ENCODE measurements at places on chromosomes 13 and 19. TPM values are rescaled to one million over a fixed set of nuclear protein-coding genes. Genes with fewer than 3 reads are reported as not detected.
A peak's percentile ranks its signal among the peaks of the same experiment; 100 is the strongest.

The ZNF865 gene
- 26.8 TPM for total RNA-seq

The MTMR6 gene
- total RNA-seq, result 7.7 TPM

The ZNF792 gene
- 4.1 TPM for total RNA-seq

The PNMA8B gene
- not detected for total RNA-seq

The PSG11 gene
- total RNA-seq, result not detected

The IZUMO2 gene
- total RNA-seq, result not detected

The CEBPG gene
- total RNA-seq, result 31.0 TPM

The ATXN8OS gene
- not detected for total RNA-seq

The SERPINE3 gene
- total RNA-seq, result not detected

The TMEM38A gene
- total RNA-seq, result 16.0 TPM

DNA sequence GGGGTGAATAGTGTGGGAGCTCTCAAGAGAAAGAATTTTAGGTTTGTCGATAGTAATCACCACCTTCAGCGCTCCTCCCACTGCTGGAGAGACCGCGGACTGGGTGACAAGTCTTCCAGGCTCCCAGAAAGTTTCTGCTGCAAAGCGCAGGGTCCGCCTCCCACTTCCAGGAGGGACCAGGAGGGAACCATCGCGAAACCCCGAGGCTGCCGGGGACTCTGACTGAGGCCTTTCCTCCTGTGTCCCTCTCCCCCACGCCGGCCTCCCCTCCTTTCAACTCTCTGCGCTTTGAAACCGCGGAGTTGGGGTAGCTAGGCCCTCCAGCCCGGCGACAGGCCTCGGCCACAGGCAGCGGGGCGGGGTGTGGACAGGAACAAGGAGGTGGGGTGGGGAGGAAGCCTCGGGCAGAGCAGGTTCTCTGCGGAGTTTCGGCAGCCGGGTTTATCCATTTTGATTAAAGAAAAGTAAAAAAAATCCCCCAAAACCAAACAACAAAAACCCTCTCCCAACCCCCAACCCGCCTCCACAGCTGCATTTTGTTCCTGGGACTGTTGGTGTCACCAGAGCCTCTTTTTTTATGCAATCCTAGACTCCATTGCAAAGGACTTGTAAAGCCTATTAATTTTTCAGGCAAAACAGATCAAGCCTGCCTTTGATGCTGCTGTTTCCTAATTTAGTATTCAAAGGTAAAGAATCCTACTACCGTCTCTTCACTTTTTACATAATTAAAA lies 157.2 kb downstream of the TM9SF2 start:
- DNase-seq, result no peak

DNA sequence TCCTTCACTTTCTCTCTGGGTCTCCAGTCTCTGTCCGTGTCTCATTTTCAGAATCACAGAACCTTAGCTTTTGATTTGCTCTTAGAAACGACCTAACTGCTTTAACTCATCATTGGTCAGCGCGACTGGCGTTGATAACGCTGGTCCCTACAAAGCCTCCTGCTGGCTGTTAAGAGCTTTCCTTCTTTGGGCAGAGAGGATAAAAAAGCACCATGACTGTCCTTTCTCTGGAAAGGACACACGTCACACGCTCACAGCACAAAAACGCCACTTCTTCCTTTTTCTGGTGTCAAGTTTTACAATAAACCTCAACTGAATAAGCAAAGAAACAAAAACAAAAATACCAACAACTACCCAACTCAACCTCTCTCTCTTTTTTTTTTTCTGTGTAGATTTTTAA lies 1.7 kb upstream of the KLK12 start:
- DNase-seq, result no peak

DNA sequence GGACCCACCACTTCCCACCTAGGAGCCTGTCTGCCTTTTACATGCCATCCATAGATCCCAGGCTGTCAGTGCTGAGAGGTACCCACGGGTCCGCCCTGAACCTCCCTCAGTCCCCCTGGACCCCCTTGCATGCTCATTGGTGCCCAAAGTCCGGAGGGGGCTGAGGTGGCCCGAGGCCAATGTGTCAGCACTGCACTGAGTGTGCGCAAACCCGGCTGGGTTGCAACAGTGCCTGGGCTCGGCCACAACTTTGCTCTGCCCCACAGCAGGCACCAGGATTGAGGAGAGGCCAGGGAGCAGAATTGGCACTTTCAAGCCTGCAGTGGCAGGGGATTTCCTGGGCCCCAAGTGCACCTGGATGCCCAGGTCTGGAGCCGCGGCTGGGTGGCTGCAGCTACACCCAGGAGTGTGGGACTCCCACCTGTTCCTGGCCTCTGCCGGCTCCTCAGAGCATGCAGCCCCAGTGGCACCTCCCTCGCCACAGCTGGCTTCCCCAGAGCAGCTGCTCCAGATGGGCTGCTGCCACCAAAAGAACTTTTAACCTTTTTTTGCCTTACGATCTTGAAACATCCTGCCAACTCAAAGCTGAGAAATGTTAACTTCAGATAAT lies 837.0 kb downstream of the SLITRK6 start:
- no peak for DNase-seq

- peak; percentile 42 for DNase-seq
These were observed 16.1 kb downstream of the LGALS16 start for GRCh38 chr19:39671739-39672363.

DNA sequence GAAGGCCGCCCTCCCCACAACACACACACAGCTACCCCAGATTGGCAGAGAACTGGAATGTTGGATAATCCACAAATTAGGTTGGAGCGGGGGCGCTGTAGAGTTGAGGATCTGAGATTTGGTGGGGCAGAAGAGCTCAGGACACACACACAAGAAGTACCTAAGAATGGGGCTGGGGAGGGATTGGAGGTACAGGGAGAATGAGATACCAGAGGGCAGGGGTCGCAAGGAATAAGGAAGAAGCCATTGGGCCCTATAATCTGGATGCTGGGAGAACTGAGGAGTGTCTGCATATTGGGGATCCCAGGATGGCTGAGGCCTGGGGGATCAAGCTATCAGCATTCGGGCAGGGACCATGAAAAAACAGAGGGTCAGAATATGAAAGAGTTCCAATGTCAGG lies 11.5 kb downstream of the SYT3 start:
- no peak for DNase-seq

DNA sequence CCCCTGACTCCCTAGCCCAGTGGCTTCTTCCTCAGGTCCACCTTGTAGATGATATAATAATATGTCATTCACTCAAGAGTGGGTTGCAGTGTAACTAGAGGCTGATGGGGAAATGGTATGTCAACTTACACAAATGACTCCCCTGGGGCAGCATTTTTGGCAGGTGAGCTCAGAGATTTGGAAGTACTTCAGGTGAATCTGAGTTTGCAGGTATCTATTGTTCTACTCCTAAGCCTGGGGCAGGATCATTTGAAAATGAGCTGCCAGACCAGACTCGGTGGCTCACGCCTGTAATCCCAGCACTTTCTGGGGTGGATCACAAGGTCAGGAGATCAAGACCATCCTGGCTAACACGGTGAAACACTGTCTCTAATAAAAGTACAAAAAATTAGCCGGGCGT lies 11.6 kb upstream of the CNMD start:
- no peak for DNase-seq

GRCh38 chr19:39251846-39252245 lies 3.2 kb upstream of the IFNL4 start:
- no peak for DNase-seq

GRCh38 chr13:48315969-48316650 lies 12.6 kb downstream of the RB1 start:
- DNase-seq, result no peak

DNA sequence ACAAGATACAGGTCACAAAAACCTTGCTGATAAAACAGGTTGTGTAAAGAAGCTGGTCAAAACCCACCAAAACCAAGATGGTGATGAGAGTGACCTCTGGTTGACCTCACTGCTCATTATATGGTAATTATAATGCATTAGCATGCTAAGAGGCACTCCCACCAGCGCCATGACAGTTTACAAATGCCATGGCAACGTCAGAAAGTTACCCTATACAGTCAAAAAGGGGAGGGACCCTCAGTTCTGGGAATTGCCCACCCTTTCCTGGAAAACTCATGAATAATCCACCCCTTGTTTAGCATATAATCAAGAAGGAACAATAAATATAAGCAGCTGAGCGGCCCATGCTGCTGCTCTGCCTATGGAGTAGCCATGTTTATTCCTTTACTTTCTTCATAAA lies 434.1 kb downstream of the ZNF536 start:
- DNase-seq, result no peak

- DNase-seq, result peak; percentile 80
These were observed 1.2 kb downstream of the MKNK2 start for GRCh38 chr19:2049741-2050348.

DNA sequence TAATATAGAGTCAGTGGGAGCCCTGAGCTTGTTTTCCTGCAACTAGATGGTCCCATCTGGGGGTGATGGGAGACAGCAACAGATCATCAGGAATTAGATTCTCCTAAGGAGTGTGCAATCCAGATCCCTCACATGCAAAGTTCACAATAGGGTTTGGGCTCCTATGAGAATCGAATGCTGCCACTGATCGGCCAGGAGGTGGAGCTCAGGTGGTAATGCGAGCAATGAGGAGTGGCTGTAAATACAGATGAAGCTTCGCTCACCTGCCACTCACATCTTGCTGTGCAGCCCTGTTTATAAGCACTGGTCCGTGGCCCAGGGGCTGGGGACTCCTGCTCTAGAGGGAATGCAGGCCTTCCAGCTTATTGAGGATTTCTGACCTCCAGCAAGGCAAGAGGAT lies 5.7 kb downstream of the ZNF558 start:
- DNase-seq, result no peak

DNA sequence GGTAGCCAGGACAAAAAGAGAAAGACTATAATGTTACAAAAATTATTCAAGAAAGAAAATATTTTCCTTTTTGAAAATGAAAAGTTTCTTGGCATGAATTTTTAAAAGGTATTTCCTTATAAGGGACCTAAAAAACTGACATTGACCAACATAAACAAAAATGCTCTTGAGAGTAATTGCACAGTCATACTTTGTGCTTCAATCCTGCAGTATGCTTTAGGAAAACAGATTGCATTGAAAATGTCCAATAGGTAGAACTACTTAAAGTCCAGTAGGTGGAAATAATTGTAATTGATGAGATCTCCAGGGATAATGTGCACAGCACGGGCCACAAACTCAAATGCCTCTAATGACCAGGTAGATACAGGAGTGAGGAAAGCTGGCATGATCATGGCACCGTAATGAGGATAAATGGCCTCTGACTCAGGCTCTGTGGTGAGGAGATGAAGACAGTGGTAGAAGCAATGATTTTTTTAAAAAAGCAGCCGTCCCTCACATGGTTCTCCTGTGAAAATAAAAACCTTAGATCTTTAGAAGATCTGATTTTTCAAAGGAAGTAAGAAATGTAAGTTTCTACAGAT lies 278.0 kb downstream of the ITGBL1 start:
- no peak for DNase-seq

GRCh38 chr19:18809149-18809868 lies 18.2 kb upstream of the COMP start:
- no peak for DNase-seq

GRCh38 chr13:82506805-82507414 lies 1375.4 kb downstream of the SLITRK1 start:
- no peak for DNase-seq

- DNase-seq, result no peak
These were observed 958.4 kb upstream of the SLC10A2 start for GRCh38 chr13:104024416-104025170.

- no peak for DNase-seq
These were observed 58.5 kb downstream of the DNAJC15 start for GRCh38 chr13:43081866-43082265.

DNA sequence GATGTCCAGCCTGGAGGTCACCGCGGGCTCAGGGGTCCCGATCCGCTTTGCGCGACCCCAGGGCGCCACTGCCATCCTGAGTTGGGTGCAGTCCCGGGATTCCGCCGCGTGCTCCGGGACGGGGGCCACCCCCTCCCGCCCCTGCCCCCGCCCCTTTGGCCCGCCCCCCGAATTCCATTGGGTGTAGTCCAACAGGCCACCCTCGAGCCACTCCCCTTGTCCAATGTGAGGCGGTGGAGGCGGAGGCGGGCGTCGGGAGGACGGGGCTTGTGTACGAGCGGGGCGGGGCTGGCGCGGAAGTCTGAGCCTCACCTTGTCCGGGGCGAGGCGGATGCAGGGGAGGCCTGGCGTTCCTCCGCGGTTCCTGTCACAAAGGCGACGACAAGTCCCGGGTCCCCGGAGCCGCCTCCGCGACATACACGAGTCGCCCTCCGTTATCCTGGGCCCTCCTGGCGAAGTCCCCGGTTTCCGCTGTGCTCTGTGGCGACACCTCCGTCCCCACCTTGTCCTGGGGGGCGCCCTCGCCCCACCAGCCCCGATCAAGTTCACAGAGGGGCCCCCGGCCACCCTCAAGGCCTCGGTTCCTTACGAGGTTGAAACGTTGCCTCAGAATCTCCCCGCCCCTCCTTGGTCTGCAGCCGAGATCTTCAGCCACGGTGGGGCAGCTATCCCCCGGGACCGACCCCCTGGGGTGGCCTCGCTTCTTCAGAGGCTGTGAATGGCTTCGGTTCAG lies 1.2 kb downstream of the LDLR start:
- DNase-seq, result peak; percentile 96

GRCh38 chr13:113044391-113045114 lies 61.0 kb upstream of the F7 start:
- no peak for DNase-seq

DNA sequence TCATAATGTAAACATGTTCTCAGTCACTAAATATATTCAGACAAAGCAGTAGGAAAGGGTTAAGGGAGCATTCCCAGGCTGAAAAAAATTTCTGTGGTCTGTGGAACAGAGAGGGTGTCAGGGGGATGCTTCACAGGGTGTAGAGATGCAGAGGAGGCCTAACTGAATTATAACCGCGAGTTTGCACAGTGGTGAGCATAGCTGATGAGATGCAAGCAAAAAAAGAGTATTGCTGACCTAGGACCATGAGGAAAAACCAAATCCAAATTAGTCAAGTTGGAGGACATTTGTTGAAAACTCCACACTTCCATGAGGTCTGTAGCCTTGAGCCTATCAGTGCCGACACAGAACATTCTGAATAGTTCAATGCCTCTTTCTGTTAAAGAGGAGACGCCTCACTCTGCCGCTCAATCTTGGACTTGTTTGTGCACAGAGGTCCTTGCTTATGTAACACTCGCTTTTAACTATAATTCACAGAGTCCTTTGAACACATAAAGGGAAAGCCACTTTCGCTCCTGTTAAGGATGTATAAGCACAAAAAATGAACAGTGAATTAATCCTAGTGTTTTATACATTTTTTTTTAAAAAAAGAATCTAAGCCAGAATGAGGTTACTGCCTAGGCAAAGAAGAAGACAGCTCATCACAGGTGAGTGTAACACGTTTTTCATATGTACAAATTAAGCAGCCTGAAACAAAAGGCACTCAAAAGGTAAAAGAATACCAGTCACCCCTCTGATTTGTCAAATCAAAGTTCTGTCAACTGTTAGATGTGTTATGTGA lies 25.8 kb upstream of the INTS6 start:
- no peak for DNase-seq

All from PC-9 (cell line).